Stimulated activated CD8-positive, alpha-beta memory T cell treated with anti-CD3 and anti-CD28 coated beads, Interleukin-15, amount 100 ng/mL, for 48 hours (primary cell): ENCODE measurements at places on chromosomes 7 and 10.

DNA sequence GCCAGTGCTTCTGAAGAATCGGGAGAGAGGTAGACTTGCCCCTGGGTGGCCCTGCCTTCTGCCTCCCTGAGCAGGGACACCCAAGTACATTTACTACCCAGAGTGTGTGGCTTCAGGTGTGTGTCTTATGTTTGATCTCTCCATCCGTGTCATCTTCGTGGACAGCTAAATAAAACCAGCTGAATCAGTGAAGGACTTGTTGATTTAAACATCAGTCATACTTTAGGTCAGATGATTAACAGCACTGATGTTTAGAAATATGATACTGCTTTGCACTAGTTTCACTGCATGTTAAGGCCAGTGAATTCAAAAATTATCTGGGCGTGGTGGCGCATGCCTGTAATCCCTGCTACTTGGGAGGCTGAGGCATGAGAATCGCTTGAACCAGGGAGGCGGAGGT lies 4.0 kb downstream of the MTG1 start:
- DNase-seq, result no peak

- no peak for DNase-seq
Observed at GRCh38 chr10:61463035-61463909, 10.1 kb upstream of the TMEM26 start.

DNA sequence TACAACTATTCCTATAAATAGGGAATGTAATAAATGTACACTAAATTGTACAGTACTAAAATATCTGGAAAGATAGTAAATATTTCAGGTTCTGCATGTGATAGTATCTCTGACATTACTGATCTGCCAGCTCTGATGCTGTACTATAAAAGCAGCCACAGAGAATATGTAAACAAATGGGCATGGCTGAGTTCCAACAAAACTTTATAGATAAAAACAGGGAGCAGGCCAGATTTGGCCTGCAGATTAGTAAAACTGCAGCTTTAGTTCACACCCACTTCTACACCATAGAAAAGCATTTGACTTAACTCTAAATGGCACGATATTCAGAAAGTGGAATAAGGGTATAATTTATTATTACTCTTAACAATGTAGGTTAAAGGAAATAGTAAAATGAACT lies 18.8 kb upstream of the TLL2 start:
- no peak for DNase-seq

GRCh38 chr7:84847038-84847437 lies 339.8 kb downstream of the SEMA3D start:
- no peak for DNase-seq

GRCh38 chr7:50667338-50667737 lies 102.1 kb upstream of the DDC start:
- no peak for DNase-seq

- DNase-seq, result no peak
Observed at GRCh38 chr10:52068485-52068884, 245.6 kb upstream of the DKK1 start.

- no peak for DNase-seq
Observed at GRCh38 chr10:125265579-125265955, 105.2 kb upstream of the CTBP2 start.

DNA sequence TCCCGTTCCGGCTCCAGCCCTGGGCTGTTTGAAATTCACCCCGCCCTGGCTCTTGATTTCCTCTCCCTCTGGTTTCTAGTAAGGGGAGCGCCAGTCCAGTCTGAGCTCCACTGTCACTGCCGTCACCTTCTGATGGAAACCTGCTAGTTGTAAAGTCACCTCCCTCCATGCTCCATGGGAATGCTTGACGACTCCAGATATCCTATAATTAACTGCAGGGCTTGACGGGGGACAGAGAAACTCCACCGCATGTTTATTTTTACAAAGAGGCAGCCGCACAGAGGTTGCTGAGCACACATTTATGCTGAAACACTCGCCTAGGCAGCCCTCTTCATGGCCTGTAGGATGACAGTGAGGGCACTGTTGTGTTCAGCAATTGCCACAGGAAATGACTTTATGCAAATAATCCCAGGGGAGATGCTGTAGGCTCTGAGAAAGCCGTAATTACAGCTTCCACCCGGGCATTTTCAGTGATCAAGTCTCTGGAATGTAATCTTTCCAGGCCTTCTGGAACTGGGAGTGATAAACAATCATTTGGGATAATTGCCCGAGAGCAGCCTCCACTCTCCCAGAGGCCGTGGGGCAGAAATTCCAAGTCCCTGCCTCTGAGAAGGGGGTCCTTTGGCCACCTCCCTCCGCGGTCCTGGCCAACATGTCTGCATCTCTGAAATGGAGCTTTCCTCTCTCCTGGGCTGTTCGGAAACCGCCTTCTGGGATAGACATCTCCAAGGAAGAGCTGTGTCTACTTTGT lies 300.5 kb downstream of the KLF6 start:
- DNase-seq, result no peak

DNA sequence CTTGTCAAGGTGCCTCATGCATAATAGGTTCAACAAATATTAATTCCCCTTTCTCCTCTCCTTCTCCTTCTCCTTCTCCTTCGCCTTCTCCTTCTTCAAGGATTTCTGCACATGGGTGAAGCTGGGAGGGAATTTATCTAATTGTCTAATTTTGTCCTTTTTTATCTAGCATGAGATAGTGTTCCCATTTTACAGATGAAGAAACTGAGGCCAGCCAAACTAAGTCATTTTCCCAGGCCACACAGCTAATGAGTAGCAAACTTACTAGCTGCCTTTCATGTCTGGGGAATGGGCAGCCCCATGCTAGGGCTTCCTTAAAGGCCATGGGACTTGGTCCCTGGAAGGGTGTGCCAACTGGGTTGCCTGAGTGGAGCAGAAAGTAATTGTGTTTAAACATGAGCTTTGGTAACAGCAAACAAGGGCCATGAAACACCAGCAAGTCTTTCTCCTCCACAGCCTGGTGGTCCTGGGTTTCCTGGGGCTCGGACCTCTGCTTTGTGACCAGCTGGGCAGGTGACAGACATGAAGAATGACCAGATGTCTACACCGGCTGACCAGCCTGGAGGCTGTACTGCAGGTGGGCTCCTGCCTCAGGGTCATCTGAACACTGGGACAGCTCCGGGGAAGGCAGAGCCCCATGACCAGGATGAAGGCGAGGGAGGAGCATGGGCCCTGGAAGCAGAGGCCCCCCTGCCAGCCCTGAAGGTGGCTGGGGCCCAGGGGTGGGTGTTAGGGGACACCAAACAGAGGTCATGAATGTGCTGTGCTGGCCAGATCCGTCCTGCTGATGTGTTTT lies 138.0 kb downstream of the PTPN20 start:
- DNase-seq, result no peak

DNA sequence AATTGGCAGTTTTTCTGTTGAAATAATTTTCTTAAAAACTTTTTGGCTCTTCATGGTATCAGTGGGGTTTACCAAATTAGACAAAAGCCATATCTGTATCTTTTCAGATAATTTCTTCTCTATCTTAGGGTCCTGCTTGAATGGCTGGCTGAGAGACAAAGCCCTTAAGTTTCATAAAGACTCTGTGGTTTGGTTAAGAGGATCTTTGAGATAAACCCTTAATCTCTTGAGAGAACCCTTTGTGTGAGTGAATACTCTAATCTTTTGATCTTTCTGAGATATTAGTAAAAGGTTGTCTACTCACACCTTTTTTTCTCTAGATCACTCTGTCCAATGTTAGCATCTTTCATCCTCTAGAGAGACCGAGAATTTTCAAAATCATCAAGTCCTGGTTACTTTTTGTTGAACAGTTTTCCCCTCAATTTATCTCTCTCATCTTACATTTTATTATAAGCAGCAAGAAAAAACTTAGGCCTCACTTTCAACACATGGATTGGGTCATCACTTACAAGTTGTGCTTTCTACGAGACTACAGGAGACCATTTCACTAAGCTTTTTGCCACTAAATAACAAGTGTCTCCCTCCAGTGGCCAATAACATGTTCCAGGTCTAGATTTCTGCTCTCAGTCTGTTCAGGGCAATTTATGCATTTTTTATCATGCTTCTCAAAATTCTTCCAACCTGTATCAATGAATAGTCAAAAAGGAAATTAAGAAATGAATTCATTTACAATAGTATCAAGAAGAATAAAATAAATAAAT lies 28.4 kb downstream of the DNAJC9 start:
- no peak for DNase-seq
